Stimulated activated CD8-positive, alpha-beta memory T cell treated with anti-CD3 and anti-CD28 coated beads, Interleukin-7, amount 100 ng/mL, for 48 hours (primary cell): ENCODE measurements at places on chromosomes 16 and 17.

DNA sequence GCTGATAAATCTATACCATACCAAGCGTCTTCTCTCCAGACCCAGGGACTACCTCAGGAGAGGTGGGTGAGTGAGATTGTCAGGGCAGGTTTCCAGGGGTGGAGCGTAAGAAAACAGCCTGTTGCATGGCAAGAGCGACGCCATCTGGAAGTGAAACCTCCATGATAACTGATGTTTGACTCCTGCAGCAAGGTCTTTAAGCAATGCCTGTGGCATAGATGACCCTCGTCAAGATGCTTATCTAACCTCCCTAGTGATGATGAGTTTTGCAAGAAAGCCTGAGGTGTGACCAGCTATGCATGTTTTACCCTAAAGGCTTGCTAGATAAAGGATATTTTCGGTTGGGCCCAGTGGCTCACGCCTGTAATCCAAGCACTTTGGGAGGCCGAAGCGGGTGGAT is 71.6 kb downstream of the GSG1L start:
- DNase-seq, result no peak

GRCh38 chr17:48006936-48007709 is 30.5 kb downstream of the COPZ2 start:
- DNase-seq, result no peak

GRCh38 chr16:761625-762513 is 1.3 kb downstream of the MSLN start:
- no peak for DNase-seq

DNA sequence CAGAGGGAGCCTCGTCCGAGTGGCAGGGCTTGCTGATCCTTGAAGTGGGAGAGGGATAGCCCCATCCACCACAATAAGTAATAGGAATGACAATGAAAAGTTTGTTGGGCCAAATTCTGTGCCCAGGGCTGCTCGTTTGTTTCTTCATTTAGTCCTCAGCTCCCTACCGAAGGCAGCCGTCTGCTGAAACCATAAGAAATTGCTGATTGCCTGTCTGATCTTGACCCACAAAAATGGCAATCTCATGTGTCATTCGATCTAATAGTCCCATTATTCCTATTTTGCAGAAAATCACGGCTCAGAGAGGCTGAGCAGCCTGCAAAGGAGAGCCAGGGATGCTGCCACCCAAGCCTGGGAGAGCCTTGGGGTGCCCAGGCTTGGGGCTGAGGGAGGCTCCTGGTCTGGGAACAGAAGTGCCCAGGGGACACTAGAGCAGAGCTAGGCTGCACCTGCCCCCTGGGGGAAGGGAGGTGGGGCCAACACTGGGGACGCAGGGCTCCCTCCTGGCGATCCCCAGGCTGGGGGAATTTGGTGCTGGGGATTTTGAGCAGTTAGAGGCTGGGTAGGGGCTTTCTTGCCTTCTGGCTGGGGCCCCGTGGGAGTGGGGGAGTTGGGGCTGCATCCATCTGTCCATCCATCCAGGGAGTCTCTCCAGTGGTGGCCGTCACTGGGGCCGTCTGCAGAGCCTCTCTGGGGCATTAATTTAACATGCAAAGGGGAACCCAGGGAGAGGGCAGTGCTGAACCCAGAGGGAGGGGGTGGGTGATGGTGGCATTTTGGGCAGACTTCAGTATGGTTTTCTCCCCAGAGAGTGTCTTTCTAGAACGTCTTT is 53.5 kb downstream of the SOCS1 start:
- no peak for DNase-seq

DNA sequence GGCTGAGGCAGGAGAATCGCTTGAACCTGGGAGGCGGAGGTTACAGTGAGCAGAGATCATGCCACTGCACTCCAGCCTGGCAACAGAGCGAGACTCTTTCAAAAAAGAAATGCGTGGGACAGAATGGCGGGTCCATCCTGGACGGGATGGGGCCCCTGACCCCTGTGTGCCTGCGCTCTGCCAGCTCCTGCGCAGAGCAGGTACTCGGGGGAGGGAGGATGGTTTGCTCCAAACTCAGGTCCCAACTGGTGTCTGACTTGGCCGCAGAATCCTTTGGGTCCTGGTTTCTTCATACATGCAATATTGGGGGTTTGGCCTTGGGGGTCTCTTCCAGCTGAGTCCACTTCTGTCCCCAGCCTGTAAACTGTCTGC is 10.4 kb downstream of the CHMP6 start:
- no peak for DNase-seq

GRCh38 chr17:66520999-66521398 is 218.6 kb downstream of the PRKCA start:
- DNase-seq, result no peak
